ENCODE measurements at places on chromosomes 7 and 10.
A peak's percentile ranks its signal among the peaks of the same experiment; 100 is the strongest.

DNA sequence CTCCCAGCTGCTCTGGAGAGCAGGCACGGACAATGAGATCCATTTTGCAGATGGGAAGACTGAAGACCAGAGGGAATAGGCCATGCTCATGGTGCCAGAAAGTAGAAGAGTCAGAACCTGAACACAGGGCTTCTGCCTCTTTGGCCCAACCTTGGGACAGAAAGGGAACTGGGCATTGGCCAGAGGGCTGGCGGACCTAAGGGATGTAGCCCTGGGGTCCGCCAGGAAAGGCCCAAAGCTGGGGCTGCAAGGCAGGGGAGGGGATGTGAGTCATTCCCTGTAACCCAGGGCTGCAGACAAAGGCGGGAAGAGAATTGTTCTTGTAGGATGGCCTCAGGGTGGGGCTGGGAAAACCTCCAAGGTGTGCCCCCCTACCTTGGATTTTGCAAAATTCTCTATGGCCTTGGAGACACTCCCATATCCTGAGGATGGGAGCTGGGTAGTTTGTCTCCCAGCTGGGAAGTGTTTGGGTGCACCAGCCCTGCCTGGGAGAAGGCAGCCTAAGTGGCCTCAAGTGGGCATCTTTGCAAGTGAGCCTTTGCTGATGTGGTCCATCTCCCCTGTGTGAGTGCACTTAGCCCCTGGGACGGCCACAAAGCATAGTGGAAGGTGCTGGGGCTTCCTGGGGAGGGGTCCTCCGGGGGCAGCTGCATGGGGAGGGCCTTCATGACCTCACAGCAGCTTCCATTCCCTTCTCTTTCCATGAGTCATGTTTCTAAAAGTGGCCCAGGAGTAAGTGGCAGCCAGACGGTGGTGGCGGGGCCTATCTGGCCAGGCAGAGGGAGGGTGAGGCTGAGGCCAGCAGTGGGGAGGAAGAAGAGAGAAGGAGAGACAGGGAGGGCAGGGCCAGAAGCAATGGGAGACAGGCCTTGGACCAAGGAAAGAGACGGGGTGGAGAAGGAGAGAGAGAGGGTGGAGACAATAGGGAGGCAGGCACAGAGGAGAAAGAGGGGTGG, 9.2 kb downstream of the AQP1 start:
- DNase-seq, result no peak

GRCh38 chr10:100507357-100507732, 12.3 kb downstream of the SEC31B start:
- DNase-seq, result no peak

DNA sequence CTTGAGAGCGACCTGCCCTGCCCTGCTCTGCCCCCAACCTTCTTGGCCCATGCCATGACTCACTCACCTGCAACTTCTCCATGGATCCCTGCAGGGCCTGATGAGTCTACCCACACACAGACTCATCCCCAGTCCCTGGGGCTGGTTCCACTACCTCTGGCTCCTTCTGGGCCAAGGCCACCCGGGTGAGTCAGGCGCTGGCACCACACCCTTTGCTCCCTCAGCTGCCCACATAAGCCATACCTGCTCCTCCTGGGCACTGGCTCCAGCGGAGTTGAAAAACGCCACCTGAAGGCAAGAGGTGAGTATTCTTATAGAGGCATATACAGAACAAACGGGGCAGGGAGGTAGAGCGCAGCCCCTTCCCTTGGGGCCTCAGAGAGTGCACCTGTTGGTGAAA, 16.2 kb upstream of the MTPAP start:
- DNase-seq, result no peak

DNA sequence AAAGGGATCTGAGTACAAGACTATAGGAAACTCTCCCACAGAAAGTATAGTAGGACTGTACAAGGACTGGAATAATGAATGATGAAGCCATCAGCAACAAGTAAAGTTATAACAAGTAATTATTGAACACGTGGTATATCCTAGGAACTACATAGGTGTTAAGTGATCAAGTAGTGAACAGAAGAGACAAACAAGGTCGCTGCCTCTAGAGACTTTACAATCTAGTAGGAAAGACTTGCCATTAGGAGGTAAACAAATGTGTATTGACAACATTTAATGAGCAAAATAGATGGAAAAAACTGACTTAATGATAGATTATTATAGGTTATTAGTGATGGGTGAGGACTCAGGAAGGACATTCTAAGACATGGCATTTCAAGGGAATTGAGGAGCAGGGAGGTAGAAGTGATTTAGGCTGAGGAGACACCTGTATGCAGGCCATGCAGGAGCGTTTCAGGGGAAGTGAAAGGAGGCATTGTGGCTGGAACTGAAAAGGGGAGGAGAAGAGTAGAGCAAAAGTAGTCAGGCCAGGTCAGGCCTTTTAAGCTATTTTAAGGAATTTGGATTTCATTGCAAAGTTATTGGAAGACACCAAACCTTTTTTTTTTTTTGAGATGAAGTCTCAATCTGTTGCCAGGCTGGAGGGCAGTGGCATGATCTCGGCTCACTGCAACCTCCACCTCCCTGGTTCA, 8.5 kb upstream of the GLCCI1 start:
- no peak for DNase-seq

- DNase-seq, result no peak
Measured at GRCh38 chr10:71255808-71256660, 43.7 kb downstream of the UNC5B start.

DNA sequence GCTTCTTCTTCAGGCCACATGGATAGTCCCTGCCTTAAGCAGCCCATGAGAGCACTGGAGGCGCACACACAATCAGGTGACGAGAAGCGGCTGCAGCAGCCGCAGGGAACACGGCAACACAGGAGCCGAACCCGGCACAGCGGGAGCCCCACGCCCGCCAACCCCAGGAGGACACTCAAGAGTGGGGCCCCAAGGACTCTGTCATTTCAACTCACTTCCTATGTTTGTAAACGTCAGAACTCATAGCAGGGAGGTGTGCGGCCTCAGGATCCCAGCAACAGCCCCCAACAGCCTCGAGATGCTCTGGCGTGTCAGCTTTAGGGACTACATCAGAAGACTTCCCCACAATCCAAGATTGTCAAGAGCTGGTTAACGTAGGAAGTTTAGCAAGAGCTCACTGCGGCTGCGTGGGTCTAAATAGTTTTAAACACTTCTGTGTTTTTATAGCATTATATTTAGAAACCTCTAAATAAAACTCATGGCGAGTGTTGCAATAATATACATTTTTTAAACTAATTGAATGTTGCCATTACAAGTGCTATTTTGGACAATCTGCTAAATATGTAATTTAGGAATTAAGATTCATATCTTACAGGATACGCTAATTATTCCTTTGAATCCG, 123.4 kb downstream of the MAD1L1 start:
- DNase-seq, result no peak

DNA sequence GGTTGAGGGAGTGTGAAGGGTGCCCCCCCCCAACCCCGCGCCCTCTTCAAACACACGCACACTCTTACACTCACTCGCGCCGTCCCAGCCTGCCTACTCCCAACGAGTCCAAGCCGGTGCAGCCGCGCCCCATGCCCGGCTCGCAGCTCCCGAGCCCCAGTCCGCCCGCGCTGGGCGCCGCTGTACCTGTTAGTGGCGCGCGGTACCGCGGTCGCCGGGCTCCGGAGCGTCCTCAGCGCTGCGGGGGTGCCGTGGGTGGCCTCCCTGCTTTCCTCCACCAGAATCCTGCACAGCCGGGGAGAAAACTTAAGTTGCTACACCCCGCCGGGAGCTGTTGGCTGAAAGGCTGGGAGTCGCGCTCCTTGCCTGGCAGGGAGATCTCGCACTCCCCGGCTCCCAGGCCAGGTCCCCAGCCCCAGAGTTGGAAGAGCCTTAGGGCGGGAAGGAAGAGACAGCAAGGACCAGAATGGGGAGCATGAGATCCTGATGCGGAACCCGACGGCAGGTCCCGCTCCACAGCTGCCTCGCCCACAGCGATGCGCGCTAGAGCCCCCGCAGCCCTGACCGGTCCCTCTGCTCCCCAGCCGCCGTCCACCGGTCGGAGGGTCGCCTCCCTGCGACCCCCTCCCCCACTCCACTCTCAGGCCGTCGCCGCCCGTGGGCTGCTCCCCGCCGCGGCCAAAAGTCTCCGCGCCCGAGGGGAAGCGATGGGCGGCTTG, 863 bp downstream of the ST8SIA6 start:
- DNase-seq, result peak; percentile 23

GRCh38 chr7:48255046-48255445, 83.8 kb downstream of the ABCA13 start:
- no peak for DNase-seq

GRCh38 chr7:106618480-106618879, 42.5 kb downstream of the CCDC71L start:
- no peak for DNase-seq

- DNase-seq, result no peak
Measured at GRCh38 chr10:10792681-10793080, 225.0 kb upstream of the CELF2 start.

- DNase-seq, result no peak
Measured at GRCh38 chr10:131691481-131692090, 209.2 kb upstream of the PPP2R2D start.

- no peak for DNase-seq
Measured at GRCh38 chr10:110324805-110325280, 20.1 kb upstream of the SMNDC1 start.

- DNase-seq, result no peak
Measured at GRCh38 chr10:122373721-122374120, 787 bp upstream of the PLEKHA1 start.

- DNase-seq, result no peak
Measured at GRCh38 chr7:129208667-129209066, 16.2 kb upstream of the AHCYL2 start.

DNA sequence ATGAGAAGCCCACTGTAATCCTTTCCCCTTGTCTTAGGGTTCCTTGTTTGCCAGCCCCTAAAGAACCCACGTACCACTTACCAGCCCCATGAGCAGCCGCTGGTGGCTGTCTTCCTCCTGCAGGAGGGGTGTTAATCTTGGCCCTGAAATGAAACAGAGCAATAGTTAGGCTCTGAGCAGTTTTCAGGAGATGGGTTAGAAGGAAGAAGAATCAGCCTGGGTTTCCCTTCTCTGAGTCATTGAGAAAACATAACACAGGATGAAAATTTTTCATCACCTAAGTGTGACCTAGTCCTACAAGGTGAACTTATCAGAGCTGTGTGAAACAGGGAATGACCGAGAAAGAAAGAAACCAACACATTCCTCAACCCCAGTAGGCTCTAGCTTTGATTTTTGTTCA, 90.0 kb downstream of the GSAP start:
- no peak for DNase-seq

DNA sequence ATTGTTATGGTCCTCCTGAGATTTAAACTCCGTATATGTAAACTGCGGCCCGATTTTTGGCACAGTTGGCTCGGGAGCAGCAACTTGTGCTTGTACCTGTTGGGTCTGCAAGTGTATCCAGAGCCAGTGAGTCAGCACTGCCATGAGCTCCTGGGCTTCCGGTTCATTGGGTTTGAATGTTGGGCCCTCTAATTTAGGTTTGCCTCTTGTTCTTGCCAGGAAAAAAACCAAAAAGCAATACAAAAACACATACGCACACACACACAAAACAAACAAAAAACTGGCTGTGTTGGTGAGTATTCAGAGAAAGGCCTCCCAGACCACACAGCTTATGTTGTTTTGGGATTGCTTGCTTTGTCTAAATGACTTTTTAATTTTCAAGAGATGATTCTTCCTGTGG, 26.3 kb downstream of the SND1 start:
- DNase-seq, result no peak

DNA sequence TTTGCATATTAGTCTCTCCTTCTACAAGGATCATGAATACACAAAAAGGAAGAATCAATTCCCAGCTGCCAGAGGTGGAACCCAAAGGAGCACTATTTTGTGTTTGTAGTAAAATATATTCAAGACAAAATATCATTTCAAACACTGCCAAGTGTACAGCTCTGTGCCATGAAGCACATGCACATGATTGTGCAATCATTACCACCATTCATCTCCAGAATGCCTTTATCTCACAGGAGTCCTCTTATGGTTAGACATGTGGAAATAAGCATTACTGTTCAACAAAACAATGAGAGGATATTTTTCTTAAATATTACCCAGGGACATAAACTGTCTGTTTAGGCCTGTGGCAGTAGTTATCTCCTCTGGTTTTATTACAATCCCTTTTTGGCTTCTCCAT, 151.4 kb upstream of the PPP1R3A start:
- DNase-seq, result no peak

DNA sequence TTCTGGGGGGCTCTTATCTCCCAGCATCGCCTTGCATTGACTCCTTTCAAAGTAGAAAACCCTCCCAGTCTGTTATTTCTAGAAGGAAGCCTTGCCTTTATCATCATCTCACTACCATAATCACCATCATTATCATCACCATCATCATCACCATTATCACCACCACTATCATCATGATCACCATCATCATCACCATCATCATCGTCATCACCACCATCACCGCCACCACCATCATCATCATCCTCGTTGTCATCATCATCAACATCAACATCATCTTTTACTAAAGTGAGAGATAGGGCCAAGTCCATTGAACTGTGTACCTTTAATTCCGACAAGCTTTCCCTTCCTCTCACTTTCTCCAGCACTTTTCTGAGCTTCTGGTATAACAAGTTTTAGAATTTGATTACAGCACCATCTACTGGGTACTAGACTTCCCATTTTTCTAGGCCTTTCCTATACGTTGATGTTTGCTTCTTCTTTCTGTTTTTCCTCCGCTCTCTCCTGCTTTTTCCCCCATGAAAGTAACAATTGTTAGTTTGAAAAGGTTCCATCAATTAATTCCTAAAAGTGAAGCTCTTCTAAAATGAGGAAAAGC, 226.4 kb downstream of the BUB3 start:
- DNase-seq, result no peak

GRCh38 chr7:130872756-130873448, 138.9 kb upstream of the KLF14 start:
- DNase-seq, result no peak

DNA sequence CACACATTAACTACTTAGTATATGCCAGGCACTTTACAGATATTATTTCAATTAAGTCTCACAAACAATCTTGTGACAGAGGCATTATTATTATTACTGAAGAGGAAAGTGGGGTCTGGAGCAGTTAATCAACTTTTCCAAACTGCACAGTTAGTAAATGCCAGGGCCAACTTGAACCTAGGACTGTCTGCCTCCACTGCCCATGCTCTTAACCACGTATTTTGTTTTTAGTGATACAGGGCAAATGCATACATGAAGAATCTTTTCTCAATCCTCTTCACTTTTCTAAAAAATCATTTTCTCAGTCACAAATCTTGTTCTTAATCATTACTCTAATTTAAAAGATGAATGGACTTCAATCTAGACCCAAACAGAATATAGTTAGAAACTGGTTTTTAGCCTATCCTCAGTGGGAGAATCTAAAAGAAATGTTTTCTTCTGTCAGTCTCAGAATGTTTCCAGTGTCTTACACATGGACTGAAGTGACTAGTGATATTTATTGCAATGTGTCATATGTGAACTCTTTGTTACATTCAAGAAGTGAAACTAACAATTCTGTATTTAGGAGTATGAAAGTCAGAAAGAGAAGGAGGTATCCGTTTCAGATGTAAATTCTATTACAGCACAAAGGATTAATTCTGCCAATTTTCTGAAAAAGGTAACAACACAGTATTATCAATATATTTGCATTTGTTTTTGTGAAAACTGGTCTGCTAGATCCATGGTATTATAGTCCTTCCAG, 55.5 kb upstream of the CCNJ start:
- DNase-seq, result no peak
